ENCODE measurements at places on chromosomes 1 and 21.

- DNase-seq = no peak
- no peaks in the 10 kb centered on the region for H3K27me3 ChIP-seq
- no peak overlapping the region for H3K27ac ChIP-seq
- H3K4me3 ChIP-seq = no peak overlapping the region
Observed at GRCh38 chr1:32186077-32186476, 6.6 kb downstream of the TXLNA start.

GRCh38 chr1:237794071-237794470 lies 96.7 kb downstream of the ZP4 start:
- H3K4me3 ChIP-seq = no peak overlapping the region
- H3K27ac ChIP-seq = no peak overlapping the region
- H3K27me3 ChIP-seq = no peaks in the 10 kb centered on the region
- no peak for DNase-seq

DNA sequence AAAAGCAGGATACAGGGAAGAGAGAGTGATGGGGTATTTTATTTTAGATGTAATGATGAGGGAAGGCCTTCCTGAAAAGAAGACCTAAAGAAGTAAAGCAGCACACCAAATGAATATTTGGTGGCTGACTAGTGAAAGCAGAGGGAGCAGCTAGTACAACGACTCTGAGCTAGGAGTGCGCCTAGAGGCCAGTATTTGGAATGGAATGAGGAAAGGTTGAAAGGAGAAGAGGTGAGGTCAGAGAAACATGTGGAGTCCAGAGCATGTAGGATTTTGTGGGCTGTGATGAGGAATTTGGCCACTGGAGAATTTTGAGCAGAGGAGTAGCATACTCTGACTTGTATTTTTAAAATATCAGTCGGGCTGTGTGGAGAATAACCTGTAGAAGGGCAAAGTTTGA lies 11.8 kb upstream of the RPL5 start:
- H3K27me3 ChIP-seq = peaks cover 23% of the 10 kb centered on the region
- H3K4me3 ChIP-seq = no peak overlapping the region
- no peak for DNase-seq
- peaks cover 3% of the 10 kb centered on the region for H3K4me1 ChIP-seq

DNA sequence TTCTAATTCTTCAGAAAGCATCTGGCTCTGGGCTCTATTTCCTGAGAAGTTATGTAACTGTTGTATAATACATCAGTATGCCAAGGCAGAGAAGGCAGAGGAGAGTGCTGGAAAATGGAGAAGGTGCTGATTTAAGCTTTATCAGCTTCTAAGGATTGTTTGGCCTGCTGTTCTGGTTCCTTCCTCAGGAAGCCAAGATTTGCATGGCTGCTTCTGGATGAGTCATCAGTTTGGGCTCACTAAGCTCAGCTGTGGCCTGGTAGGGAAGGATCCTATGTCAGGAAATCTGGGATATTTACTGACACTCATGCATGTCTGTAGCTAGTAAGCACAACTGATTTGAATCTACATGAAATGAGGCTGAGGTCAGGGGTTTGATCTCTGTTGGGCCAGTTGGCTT lies 73.2 kb upstream of the ADGRL4 start:
- H3K4me1 ChIP-seq = no peaks in the 10 kb centered on the region
- H3K4me3 ChIP-seq = no peak overlapping the region
- H3K36me3 ChIP-seq = no peaks in the 10 kb centered on the region
- no peak overlapping the region for H3K27ac ChIP-seq

GRCh38 chr1:26557008-26557407 lies 27.4 kb downstream of the RPS6KA1 start:
- H3K27ac ChIP-seq = no peak overlapping the region
- peaks cover 63% of the 10 kb centered on the region for H3K36me3 ChIP-seq
- H3K4me1 ChIP-seq = peaks cover 29% of the 10 kb centered on the region
- H3K27me3 ChIP-seq = no peaks in the 10 kb centered on the region
- DNase-seq = no peak

GRCh38 chr21:17467392-17467791 lies 45.5 kb upstream of the CXADR start:
- H3K27me3 ChIP-seq = no peaks in the 10 kb centered on the region
- no peaks in the 10 kb centered on the region for H3K36me3 ChIP-seq
- no peak overlapping the region for H3K4me3 ChIP-seq
- DNase-seq = no peak
- no peaks in the 10 kb centered on the region for H3K4me1 ChIP-seq

- H3K27ac ChIP-seq = no peak overlapping the region
- H3K27me3 ChIP-seq = peaks cover 68% of the 10 kb centered on the region
- no peaks in the 10 kb centered on the region for H3K36me3 ChIP-seq
- DNase-seq = no peak
- no peaks in the 10 kb centered on the region for H3K4me1 ChIP-seq
Observed at GRCh38 chr1:46747683-46748288, 28.9 kb upstream of the EFCAB14 start.

DNA sequence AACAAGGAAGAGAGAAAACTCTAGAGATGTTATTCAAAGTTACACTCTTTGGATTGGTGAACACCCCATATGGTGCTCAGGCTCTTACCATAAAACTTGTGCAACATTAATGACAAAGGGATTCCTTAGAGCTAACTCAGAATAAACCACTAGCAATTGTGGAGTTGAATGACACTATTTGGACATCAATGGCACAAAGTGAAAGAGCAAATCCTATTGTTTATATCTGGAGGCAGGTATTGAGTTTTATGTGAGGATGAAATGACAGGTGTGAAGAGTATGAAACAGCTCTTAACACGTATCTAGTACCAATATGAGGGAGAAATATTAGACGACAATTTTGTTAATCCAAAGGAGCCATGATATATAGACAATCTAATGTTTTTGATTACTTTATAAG lies 584.9 kb upstream of the PBX1 start:
- no peak for DNase-seq
- H3K4me3 ChIP-seq = no peak overlapping the region
- no peak overlapping the region for H3K27ac ChIP-seq
- no peaks in the 10 kb centered on the region for H3K27me3 ChIP-seq
- H3K4me1 ChIP-seq = no peaks in the 10 kb centered on the region

DNA sequence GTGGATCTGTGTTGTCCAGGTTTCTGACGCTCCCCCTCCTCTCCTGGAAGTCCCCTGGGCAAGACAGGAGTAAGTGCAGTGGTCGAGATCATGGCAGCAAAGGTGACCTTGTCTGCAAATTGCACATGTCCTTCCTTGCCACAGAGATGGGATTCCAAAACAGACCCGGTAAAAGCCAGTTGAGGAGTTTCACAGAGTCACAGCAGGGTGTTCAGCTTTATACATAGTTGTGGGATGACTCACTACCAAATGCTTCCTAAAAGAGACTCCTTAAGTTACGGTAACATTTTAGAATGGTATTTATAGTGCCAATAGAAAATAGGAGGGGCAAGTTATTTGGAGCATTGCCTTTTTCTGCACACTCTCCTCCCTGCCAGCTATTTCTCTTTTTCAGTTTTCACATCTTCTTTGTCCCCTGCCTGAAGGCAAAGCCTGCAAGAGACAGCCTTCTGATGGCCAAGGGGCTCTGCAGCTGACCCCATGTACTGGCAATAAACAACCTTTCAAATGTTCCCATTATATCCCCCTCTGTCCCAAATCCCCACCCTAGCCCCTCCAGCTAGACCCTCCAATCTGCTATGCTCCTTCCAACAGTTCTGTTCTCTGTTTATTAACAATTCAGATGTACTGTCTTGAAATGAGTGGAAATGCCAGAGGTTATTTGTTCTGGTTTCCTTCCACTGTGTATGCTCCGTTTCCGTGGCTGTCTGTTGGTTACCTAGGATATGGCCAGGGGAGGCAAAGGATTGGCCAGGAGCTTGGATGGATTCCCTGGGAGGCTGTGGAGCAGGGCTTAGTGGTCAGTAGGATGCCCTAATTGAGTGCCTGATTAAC lies 115.0 kb downstream of the TGFB2 start:
- no peak overlapping the region for H3K4me3 ChIP-seq
- no peaks in the 10 kb centered on the region for H3K4me1 ChIP-seq
- no peaks in the 10 kb centered on the region for H3K36me3 ChIP-seq
- H3K27ac ChIP-seq = no peak overlapping the region
- no peak for DNase-seq

DNA sequence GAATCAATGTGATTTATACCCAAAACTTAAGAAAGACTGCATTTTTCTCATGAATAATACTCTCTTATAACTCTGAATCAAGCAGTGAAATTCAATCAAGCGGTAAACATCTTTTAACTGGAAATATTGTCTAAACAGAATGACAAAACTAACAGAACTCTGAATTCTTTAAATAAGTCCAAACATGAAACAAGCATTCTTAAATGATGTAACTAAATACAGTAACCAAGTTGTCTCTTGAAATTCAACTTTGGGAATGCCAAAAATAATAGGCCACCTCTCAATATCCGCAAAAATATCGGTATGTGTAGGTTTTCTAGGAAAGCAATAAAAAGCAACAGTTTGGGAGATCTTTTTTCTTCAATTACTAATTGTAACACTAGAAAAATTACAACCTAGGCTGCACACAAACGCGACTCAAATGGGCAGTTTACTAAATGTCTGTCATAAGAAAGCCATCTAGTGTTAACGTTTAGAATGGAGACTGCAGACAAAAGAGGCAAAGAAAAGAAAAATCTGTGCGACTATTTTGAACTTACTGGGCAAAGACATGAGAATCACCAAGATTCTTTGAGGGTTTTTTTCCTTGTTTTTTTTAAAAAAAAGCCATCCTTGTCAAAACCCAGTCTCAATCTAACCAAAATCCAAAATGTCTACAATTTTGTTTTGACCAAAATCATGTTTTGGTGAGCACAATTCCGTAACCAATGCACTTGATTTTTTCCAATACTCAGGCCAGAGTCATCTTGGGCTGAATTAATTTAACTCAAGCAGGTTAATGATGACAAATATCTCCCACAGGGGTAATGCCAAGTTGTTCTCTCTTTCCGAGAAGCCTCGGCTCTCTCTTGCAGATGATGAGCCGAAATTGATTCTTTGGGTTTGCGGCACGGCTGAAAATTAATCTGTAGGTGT lies 1.3 kb downstream of the SIPA1L2 start:
- peak overlapping the region; percentile 84 for H3K27ac ChIP-seq
- peak overlapping the region; percentile 85 for H3K4me3 ChIP-seq
- peaks cover 4% of the 10 kb centered on the region for H3K36me3 ChIP-seq

- DNase-seq = peak; percentile 48
- H3K27me3 ChIP-seq = no peaks in the 10 kb centered on the region
Observed at GRCh38 chr1:36151845-36152203, 2.5 kb upstream of the TRAPPC3 start.

- no peak overlapping the region for H3K4me3 ChIP-seq
- peaks cover 42% of the 10 kb centered on the region for H3K27me3 ChIP-seq
- no peaks in the 10 kb centered on the region for H3K36me3 ChIP-seq
- DNase-seq = no peak
- H3K4me1 ChIP-seq = no peaks in the 10 kb centered on the region
Observed at GRCh38 chr1:18343581-18343980, 137.1 kb upstream of the KLHDC7A start.

- H3K27ac ChIP-seq = no peak overlapping the region
- no peaks in the 10 kb centered on the region for H3K36me3 ChIP-seq
- no peak for DNase-seq
- H3K27me3 ChIP-seq = peaks cover 41% of the 10 kb centered on the region
Observed at GRCh38 chr1:14285238-14285637, 313.2 kb upstream of the KAZN start.

GRCh38 chr1:174000371-174000770 lies 21.8 kb downstream of the RC3H1 start:
- no peaks in the 10 kb centered on the region for H3K27me3 ChIP-seq
- no peak overlapping the region for H3K4me3 ChIP-seq
- H3K27ac ChIP-seq = no peak overlapping the region
- peaks cover 56% of the 10 kb centered on the region for H3K4me1 ChIP-seq
- peaks cover 11% of the 10 kb centered on the region for H3K36me3 ChIP-seq

GRCh38 chr1:110734133-110734680 lies 59.5 kb upstream of the KCNA3 start:
- H3K27ac ChIP-seq = no peak overlapping the region
- H3K4me3 ChIP-seq = no peak overlapping the region
- no peak for DNase-seq
- peaks cover 6% of the 10 kb centered on the region for H3K27me3 ChIP-seq

GRCh38 chr1:27105018-27105417 lies 49.9 kb downstream of the SLC9A1 start:
- H3K36me3 ChIP-seq = peaks cover 14% of the 10 kb centered on the region
- no peaks in the 10 kb centered on the region for H3K27me3 ChIP-seq
- H3K4me1 ChIP-seq = peaks cover 6% of the 10 kb centered on the region
- H3K4me3 ChIP-seq = no peak overlapping the region
- no peak overlapping the region for H3K27ac ChIP-seq
- no peak for DNase-seq

GRCh38 chr1:73783352-73783751 lies 414.6 kb downstream of the LRRIQ3 start:
- no peaks in the 10 kb centered on the region for H3K4me1 ChIP-seq
- H3K27me3 ChIP-seq = no peaks in the 10 kb centered on the region
- no peak overlapping the region for H3K27ac ChIP-seq
- H3K36me3 ChIP-seq = peaks cover 3% of the 10 kb centered on the region
- no peak for DNase-seq

- peaks cover 9% of the 10 kb centered on the region for H3K36me3 ChIP-seq
- no peak overlapping the region for H3K4me3 ChIP-seq
- peaks cover 36% of the 10 kb centered on the region for H3K4me1 ChIP-seq
- DNase-seq = no peak
Observed at GRCh38 chr1:24946861-24947658, 17.0 kb upstream of the RUNX3 start.

- H3K27ac ChIP-seq = no peak overlapping the region
- H3K36me3 ChIP-seq = peaks cover 40% of the 10 kb centered on the region
- H3K4me3 ChIP-seq = no peak overlapping the region
- no peak for DNase-seq
- no peaks in the 10 kb centered on the region for H3K27me3 ChIP-seq
- H3K4me1 ChIP-seq = peaks cover 4% of the 10 kb centered on the region
Observed at GRCh38 chr1:172602706-172603105, 56.2 kb upstream of the FASLG start.

- peaks cover 13% of the 10 kb centered on the region for H3K4me1 ChIP-seq
- H3K27ac ChIP-seq = peak within 1 kb of the TSS; percentile 85
Observed at GRCh38 chr1:208243967-208244916, at the start of gene PLXNA2. Gene PLXNA2 (minus strand): TSS chr1:208244384. CDS start chr1:208217922, 26,462 bp downstream.

DNA sequence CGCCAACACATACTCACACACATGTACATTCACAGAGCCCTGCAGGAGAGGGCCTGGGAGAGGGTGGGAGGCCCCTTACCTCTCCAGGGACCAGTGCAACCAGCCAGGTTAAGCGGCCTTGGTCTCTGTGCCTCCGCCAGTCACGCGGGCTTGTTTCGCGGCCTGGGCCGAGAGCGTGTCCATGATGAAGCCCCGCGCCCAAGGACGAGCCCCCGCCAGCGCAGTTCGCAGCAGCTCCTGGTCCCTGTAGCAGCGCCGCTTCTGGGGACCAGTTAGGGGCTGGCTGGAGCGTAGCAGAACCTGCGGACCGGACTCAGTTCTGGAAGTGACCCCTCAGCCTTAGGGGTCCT lies 7.3 kb upstream of the FAM167B start:
- DNase-seq = no peak
- no peak overlapping the region for H3K27ac ChIP-seq
- H3K36me3 ChIP-seq = peaks cover 3% of the 10 kb centered on the region
- H3K4me3 ChIP-seq = peak overlapping the region; percentile 89
- peaks cover 14% of the 10 kb centered on the region for H3K4me1 ChIP-seq

DNA sequence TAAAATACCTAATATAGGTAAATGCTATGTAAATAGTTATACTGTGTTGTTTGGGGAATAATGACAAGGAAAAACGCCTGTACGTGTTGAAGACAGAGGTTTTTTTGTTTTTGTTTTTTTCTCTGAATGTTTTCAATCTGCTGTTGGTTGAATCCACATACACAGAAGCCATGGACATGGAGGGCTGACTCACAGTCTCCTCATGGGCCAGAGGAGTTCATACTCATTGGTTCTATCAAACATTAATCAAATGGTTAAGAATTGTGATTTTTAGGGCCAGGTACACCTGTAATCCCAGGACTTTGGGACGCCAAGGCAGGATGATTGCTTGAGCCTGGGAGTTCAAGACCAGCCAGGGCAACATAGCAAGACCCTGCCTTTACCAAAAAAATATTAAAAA lies 20.5 kb downstream of the MIER1 start:
- no peaks in the 10 kb centered on the region for H3K27me3 ChIP-seq
- peaks cover 20% of the 10 kb centered on the region for H3K4me1 ChIP-seq
- no peak for DNase-seq
- H3K36me3 ChIP-seq = peaks cover 57% of the 10 kb centered on the region
- H3K4me3 ChIP-seq = no peak overlapping the region
